ENCODE measurements at places on chromosomes 12 and 14.

- DNase-seq: no peak
These were observed 85.1 kb downstream of the DIP2B start for GRCh38 chr12:50589650-50590435.

DNA sequence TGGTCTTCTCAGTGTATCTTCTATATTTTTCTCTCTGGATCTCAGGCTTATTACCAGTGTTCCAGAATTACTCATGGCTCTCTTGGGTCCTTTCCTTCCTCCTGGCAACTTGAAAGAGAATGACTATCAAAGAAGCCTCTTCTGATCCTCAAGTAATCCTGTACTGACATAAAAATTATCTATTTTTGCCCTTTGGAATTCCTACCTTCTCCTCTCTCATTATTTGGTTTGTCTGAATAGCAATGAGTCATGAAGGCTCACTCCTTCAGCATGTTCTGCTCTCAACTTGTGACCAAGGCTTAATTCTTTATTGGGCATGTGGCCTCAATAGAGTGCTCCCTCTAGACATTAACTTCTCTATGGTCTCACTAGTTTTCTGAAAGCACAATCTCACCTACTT lies 553.6 kb upstream of the ATP2B1 start:
- DNase-seq: peak; percentile 29

- no peak for DNase-seq
These were observed 118.1 kb downstream of the TRAFD1 start for GRCh38 chr12:112243255-112244110.

- no peak for DNase-seq
These were observed 215.4 kb downstream of the FOXN3 start for GRCh38 chr14:89201645-89202044.

GRCh38 chr14:81517798-81518398 lies 15.8 kb downstream of the SEL1L start:
- no peak for DNase-seq

- no peak for DNase-seq
These were observed 14.7 kb upstream of the CDH24 start for GRCh38 chr14:23071921-23072539.

DNA sequence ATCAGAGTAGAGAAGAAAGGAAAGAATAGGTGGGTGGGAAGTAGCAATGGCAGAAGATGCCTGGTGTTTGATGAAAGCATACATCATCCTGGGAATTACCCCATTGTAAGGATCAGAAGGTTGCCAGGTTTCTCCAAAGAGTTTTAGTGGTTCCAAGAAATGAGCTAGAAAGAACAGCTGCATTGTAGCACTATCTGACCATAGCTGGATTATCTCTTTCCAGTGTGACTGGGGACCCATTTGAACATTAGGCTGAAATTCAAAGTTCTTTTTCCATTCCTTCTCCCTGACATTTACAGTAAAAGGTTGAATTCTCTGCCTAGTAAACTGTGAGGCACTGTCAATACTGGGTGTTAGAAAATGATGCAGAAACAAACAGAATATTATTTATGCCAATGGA lies 244.4 kb downstream of the GALC start:
- no peak for DNase-seq

DNA sequence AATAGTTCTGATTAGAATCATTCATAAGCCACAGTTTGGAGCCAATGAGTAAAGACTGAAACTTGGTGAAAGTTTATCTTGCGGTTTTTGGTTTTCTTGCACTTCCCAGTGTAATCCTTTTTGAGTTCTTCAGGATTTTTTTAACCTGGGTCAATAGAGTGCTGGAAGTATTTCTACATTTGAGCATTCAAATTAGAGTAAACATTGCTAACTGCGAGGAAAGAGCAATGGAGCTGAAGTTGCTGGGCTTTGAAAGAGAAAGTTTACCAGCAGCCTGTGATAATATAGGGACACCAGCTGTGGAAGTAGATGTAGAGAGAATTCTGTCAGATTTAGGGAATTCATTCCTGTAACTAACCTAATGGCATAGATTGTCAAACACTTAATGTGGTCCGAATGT lies 30.3 kb downstream of the ANO6 start:
- DNase-seq: no peak

DNA sequence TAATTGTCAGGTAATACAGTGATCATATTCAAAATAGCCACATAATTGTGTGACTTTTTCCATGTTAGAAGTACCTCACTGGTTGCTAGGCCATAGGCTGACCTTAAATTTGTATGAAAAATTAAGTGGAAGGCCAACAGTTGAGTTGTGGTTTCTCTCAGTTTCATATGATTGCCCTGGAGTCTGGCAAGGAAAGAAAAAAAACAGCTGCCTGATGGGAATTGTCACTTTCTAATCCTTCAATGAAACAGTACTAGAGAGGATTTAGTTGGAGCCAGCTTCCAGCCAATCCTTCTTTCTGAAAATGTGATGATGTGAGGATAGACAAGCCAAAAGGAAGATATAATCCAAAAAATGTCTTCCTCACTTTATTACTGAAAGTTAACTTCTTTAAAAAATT lies 113.6 kb downstream of the ALX1 start:
- DNase-seq: no peak

DNA sequence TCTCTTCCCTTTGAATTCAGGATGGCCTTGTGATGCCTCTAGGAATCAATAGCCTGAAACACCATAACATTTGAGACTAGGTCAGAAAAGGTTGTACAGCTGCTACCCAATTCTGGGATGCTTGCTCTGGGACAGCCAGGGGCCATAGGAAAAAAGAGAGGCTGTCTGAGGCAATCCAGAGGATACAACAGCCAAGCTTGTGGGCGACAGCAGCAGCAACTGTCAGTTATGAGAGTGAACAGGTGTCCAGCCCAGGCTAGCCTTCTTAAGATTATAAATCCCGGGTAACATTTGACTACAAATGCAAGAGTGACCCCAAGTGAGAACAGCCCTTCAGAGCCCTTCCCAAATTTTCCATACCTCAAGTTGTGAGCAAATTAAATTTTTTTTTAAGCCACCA lies 11.1 kb downstream of the DCN start:
- peak; percentile 12 for DNase-seq

GRCh38 chr12:85280165-85280983 lies at the start of gene ALX1:
Gene ALX1, plus strand, starts transcription at chr12:85280220. Its CDS starts 42 bp downstream, at chr12:85280262.
- DNase-seq: peak; percentile 89

- DNase-seq: peak; percentile 91
These were observed 27.7 kb downstream of the FIGNL2 start for GRCh38 chr12:51820526-51821439.

DNA sequence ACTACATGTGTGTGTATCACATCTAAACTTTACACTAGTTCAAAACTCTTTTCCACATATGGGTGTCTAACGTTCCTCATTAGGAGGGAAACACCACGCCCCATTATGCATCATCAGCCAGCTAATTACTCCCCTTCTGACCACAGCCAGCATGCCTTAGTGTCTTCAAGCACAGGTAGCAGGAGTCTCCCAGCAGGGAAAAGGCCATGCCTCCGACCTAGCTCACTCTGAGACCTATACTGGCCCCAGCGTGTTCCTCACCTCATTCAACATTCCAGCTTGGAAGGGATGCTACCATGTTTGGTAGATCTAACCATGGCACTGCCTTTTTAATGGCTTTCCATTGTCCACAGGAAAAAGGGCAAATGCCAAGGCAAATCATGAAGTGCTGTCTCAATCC lies 66.1 kb upstream of the PRB2 start:
- no peak for DNase-seq

DNA sequence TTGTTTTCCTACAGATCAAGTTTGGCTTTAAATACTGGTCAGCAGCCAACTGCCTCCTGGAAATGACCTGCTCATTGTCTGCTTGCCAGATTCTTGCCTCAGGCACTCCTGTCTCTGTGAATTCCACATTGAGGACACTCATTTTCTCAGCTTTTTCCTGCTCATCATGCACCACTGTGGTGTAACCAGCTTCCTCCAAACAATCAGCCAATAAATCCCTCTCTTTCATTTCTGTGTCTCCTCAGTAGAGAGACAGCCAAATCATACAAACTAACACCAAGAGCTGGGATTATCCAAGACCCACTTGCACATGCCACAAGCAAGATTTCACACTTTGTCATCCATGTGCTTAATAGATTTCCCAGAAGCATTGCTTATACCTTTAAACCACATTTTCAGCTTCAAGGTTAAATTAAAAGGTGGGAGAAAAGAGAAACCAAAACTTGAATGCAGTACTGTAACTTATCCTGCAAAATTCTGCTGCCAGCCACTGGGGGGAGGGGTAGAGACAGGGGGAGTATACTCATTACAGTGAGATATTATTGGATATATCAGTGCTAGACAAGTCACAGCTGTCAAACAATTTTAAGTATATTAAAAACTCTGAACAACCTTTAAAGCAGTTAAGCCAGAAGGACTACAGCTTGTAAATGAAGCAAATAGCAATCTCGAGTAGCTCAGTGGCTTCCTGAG lies 105.0 kb downstream of the PPP2R5E start:
- no peak for DNase-seq

GRCh38 chr12:116325336-116325664 lies 47.8 kb upstream of the MED13L start:
- peak; percentile 35 for DNase-seq

- no peak for DNase-seq
These were observed 10.1 kb downstream of the FOXN3 start for GRCh38 chr14:89406941-89407340.

GRCh38 chr12:122406701-122407164 lies 15.7 kb downstream of the CLIP1 start:
- no peak for DNase-seq

DNA sequence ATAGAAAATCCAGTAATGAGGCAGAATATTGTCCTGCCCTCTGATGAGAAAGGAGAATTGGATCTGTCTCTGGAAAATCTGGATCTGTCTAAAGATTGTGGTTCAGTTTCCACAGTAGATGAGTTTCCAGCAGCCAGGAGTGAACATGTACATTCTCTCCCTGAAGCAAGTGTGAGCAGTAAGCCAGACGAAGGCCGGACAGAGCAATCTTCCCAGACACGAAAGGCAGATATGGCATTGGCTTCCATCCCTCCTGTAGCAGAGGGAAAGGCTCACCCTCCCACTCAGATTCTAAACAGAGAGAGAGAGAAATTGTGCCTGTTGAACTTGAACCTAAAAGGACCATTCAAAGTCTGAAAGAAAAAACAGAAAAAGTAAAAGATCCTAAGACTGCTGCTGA lies 31.4 kb downstream of the PARP11 start:
- no peak for DNase-seq

GRCh38 chr12:77817276-77817675 lies 13.4 kb upstream of the NAV3 start:
- no peak for DNase-seq

DNA sequence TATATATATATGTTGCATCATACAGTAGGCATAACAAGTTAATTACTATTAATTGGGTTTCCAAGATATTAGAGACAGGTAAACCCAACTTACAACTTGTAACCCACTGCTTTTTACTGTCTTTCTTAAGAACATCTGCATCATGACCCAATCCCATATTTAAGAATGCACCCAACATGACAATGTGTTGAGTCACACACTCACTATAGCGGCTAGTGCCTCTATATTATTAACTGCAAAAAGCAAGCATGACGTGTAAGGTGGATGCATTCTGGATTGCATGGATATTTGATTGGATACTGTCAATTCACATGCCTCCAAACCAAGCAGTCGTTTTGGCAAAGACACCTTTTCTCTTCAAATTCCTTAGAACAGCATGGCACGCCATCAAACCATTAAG lies 68.2 kb downstream of the KSR2 start:
- DNase-seq: no peak

DNA sequence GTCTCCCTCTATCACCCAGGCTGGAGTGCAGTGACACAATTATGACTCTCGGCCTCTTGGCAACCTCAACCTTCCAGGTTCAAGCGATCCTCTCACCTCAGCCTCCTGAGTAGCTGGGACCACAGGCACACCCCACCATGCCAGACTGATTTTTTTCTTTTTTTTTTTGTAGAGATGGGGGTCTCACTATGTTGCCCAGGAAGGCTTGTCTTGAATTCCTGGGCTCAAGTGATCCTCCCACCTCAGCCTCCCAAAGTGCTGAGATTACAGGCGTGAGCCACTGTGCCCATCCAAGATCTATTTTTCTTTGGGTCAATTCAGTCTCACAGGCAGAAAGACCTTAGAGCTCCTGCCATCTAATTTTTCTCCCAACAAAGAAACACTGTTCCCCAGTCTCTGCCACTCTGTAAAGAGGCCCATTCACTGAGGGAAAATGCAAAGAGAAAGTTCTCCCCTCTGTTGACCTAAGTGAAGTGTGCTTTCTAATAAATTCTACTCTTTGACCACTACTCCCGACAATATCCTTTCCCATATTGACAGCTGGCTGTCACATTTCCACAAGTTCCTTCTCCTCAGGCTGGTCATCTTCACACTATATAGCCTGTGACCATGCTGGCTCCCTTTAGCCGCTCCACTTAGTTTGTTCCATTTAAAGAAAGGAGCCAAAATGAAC lies 23.3 kb downstream of the TMED8 start:
- DNase-seq: no peak

GRCh38 chr14:54709444-54709843 lies 142.5 kb downstream of the SAMD4A start:
- peak; percentile 18 for DNase-seq

DNA sequence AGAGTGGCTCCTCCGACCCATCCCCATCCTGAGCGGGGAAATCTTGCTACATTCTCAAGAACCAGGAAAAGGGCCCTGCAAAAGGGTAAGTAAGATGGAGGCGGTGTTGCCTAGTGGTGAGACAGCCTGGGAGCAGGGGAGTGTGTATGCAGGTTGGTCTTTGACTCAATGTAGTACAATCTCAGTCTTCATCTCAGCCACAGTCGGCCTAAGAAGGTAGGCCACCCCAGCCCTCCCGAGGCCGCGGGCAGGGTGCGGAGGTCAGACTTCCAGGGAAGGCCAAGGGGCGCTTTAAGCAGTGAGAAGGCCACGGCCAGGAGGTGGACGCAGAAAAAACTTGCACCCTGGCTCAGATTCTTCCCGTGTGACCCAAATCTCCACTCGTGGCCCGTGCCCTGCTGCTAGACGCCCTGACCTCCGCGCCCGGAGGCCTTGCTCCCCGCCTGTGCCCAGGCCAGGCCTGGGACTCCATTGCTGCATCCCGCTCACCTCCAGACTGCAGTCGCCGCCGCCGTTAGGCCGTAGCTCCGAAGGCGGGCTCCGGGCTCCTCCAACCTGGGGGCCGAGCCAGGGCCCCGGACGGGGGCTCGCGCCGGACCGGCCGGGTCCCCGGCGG lies 435 bp downstream of the FOXM1 start:
- peak; percentile 93 for DNase-seq

GRCh38 chr14:50099335-50099734 lies 17.0 kb downstream of the VCPKMT start:
- DNase-seq: no peak

GRCh38 chr14:23883684-23884540 lies 69.7 kb upstream of the DHRS4 start:
- no peak for DNase-seq

GRCh38 chr12:24948420-24948756 lies 513 bp downstream of the BCAT1 start:
- peak; percentile 95 for DNase-seq

Measured in DMS53 (cell line).